Erythroblast (primary cell): ENCODE measurements at places on chromosomes 5 and 9.

- no peak for DNase-seq
These were observed 21.9 kb downstream of the NTNG2 start for GRCh38 chr9:132183715-132184114.

DNA sequence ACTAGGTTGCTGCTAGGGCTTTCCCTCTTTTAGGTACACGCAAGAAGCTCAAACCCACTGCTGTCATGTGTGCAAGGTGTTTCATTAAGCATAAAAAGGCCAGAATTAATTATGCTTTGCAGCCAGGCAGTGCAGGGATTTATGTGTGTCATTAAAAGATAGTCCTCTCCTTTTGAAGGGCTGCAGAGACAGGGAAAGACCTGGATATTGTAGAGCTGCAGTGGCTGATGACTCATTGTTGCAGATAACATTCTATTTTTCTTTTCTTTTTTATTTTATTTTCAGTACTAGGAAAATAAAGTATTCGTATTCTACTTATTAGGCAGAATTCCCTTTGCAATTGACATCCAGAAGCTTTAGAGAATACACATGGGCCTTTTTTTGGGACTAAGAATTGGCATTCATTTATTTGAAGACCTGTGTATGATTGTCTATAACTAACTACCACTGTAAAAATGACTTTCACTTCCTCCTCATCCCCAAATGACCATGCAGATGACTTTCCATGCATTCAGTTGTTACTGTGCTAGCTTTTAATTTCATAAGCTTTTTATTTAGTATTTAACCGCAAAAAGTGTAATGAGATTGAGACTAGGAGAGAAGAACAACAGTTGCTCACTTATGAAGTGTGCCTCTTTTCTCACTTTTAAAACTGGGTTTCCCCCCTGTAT lies 113.0 kb downstream of the PAM start:
- DNase-seq, result no peak

GRCh38 chr5:90612919-90613318 lies 54.3 kb downstream of the ADGRV1 start:
- DNase-seq, result no peak

DNA sequence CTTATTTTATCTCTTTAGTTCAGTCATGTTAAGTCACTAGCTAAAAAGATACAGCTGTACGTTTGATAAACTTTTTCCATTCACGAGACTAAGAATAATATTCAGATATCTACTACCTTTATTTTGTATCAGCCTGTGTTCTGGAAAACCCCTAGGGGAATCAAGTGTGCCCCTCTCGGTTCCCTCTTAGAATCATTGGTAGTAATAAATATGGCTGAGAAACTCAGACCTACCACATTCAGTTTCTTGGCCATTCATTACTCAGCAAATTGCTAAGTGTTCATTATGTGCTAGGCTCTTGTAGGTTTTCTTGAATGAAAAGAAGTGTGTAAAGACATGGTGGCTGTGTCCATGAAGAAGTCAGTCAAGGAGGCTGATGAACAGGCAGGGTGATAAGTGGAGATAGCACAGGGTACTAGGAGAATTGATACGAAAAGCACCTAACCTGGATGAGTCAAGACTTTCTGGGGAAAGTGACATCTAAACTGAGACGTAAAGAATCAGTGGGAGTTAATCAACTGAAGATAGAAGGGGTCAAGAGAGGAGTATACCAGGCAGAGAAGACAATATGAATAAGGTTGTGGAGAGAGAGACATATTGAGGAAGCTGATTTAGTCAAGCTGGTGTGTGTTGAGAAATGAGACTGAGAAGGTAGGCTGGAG lies 86.2 kb downstream of the CSNK1G3 start:
- no peak for DNase-seq

- peak; percentile 56 for DNase-seq
These were observed 15.4 kb downstream of the CCL28 start for GRCh38 chr5:43396762-43397304.

- DNase-seq, result no peak
These were observed at the start of gene UGT3A2 for GRCh38 chr5:36066540-36067210. Gene UGT3A2 (minus strand): TSS chr5:36066882. CDS start chr5:36066789, 93 bp downstream.

GRCh38 chr9:87102126-87102525 lies 154.8 kb upstream of the GAS1 start:
- DNase-seq, result no peak

DNA sequence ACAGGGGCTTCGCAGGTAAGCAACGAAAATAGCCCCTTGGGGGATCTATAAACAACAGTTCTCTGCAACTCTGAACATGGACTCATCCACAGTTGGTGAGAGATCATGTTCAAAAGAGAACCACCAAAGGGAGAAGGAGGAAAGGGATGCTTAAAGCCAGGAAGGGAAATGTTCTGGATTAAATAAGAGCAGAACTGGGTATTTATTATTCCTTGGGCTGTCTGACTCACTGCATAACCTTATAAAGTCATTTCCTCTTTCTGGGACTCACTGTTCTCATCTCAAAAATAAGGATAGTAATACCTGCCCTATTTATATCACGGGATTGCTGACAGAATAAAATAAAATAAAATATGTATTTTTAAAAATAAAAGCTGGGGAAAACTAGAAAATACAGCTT lies 11.2 kb upstream of the MARCHF3 start:
- DNase-seq, result no peak

- no peak for DNase-seq
These were observed 189.5 kb downstream of the ACTL7B start for GRCh38 chr9:108666240-108666784.

DNA sequence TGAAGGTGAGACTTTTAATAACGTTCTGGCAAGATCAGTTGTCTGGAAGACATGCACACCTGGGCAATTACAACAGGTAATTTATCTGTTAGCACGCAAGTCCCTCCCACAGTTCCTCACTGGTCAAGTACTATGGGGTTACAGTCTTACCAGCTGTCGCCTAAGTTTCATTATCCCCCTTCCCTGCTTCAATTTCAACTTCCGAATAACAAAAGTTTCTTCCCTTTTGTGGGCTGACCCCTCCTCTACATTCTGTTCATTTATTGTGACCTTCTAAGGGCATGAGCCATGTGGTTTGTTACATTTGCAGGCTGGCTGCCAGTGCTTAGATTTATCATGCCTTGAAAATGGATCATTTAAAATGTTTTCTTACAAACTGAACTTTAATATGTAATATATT lies 16.5 kb downstream of the GAPT start:
- no peak for DNase-seq

DNA sequence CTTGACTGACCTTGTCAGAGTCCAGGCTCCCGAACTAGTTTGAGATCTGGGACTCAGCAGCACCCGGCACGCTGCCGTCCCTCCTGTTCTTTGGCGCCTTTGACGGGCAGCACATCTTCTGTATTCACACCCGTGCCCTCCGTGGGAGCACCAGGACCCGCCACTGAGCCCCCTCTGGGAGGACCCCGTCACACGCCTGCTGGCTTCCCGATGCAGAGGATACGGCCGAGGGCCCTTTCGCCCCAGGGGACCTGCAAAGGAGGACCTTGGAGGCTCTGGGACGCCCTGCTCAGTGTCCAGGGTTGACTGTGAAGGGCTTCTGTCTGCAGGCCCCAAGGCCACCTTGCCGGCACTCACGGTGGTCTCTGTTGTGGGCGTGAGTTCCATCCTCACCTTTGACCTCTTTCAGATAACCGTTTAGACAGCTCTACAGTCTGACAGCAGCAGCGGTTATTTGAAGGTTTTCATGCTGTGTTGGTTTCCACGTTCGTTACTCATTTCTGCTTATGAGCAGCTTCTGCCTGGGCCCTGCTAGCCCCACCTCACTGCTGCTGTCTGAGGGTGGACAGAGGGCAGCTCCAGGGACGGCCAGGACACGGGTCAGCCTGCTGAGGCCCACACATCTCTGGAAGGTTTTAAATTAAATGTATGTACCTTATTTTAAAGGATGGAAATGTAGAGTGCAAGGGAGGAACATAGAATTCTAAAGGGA lies 12.6 kb upstream of the EXOC3 start:
- DNase-seq, result no peak

GRCh38 chr5:34822956-34823715 lies 15.8 kb upstream of the TTC23L start:
- no peak for DNase-seq

DNA sequence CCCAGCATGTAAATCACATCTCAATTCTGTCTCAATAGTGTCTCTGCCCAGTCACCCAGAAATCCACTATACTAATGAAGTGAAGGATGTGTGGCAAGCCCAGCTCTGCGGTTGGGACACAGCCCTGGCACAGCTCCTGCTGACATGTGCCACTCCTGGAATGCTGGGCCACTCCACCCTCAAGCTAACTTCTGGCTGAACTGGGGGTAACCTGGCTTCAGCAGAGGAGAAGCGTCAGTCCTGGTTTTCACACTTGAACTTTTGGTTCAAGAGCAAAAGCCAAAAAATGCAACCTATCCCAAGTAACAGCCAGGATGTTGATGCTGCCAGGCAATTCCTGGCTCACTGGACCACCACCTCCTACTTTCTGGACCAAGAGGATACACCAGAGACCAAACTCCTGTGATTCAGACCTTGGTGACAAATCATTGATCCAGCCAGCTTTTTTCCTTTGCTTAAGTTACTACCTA lies 86.4 kb downstream of the ARRDC3 start:
- DNase-seq, result no peak

- DNase-seq, result no peak
These were observed 240.6 kb downstream of the EFNA5 start for GRCh38 chr5:107430071-107430625.

- DNase-seq, result no peak
These were observed 136.7 kb upstream of the PJA2 start for GRCh38 chr5:109546461-109546860.

- peak; percentile 56 for DNase-seq
These were observed 16.4 kb upstream of the C5orf58 start for GRCh38 chr5:170216257-170216864.

DNA sequence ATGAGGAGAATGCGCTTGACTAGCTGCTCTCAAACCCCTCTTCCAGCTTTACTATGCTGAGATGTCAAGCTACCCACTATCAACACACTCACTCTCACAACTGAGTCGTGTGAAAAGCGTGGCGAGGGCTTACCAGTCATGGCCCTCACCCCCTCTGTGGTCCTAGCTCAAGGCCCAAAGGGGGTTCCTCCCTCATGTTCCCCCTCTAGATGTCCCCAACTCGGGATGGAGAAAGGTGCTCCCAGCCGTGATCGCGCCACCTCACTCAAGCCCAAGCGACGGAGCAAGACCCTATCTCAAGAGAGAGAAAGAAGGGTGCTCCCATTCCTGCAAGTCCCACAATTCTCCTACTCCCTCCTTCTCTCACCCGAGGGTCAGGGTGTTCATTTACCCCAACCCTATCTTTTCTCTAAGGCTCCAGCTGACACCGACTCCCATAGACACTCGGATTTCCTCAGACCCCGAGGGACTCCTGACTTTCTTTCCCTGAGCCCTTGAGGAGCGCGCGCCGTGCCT lies 559 bp downstream of the SLC38A9 start:
- DNase-seq, result peak; percentile 31

DNA sequence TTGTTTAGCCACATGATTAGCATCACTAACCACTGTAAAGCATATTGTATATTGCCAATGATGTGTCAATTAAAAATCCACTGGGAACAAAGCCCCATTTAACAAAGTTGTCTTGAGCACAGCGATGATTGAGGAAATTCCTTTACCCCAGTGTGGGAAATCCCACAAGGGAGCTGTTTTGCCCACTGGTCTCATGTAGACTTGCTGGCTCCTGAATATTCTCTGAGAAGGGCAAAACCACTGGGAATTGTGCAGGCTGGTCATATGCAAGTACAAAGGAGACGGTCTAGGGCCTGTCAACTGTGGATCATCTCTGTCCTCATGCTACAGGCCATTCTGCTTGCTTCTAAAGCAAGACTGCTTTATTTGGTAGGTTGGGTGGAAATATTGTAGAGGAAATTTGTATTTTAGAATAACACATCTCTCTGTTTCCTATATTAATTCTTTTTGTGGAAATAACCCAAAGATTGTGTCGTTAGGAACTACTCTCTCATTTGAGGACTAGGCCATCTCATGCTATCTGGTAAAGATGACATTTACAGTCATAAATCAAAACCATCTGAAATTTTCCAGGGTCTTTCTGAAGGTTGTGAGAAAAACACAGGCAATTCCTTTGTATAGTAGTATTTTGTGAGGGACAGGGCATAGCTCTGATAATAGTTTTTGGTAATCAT lies 60.2 kb downstream of the PARP8 start:
- no peak for DNase-seq

- no peak for DNase-seq
These were observed 16.0 kb upstream of the TBC1D2 start for GRCh38 chr9:98271479-98271878.

GRCh38 chr9:94300470-94301301 lies 27.8 kb downstream of the NUTM2F start:
- DNase-seq, result peak; percentile 68

DNA sequence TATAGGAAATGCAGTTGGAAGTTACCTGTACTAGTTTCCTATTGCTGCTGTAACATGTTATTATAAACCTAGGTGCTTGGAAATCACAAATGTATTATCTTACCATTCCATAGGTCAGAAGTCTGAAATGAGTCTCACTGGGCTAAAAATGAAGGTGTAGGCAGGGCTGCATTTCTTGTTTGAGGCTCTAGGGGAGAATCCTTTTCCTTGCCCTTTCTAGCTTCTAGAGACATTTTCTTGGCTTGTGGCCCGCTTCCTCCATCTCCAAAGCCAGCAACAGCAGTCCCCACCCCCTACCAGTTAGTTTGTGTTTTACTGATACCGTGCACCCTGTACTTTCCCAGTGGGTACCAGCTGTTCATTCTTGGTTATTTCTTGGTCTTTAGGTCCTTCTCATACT lies 153.3 kb downstream of the SLF1 start:
- DNase-seq, result no peak

DNA sequence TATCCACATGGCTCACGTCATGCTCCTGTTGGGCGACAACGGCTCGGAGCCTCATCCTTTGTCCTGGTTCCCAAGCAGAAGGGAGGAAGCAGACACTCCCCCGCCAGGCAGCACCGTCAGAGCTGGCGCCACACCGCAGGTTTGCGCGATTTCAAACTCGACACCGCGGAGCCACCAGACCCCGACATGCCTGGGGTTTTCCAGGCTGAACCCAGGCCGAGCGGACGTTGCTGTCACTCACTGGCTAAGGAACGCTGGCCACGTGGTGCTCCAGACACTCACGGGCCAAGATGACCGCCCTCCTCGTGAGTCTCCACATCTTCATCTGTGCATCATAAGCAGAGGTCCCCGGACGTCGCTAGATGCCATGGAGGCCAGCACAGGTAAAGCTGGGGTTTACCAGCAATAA lies 9.0 kb downstream of the TERT start:
- no peak for DNase-seq

- no peak for DNase-seq
These were observed 22.5 kb upstream of the POMT1 start for GRCh38 chr9:131480258-131480657.

DNA sequence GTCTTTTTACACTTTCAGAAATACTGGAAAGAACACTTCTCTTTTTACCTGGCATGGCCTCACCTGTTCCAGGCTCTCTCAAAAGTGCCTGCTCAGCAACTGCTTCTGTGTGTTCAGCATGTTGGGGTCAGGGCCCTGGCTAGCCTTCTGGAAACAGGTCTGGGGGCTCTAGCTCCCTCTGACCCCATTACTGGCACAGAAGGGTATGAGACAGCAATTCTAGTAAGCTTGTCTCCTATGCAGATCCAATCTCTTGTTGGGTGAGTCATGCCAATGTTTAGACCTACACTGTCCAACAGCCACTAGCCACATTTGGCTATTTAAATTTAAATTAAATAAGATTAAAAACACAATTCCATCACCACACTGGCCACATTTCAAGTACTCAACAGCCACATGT lies 80.8 kb downstream of the MAPKAP1 start:
- DNase-seq, result peak; percentile 28

- DNase-seq, result no peak
These were observed 178.7 kb downstream of the WDR70 start for GRCh38 chr5:37557734-37558293.

GRCh38 chr5:112221128-112221527 lies 197.9 kb downstream of the EPB41L4A start:
- no peak for DNase-seq

GRCh38 chr9:110143485-110143884 lies 64.5 kb downstream of the C9orf152 start:
- DNase-seq, result no peak
